NB4 (cell line): ENCODE measurements at places on chromosomes 1 and 21.

- no peak for DNase-seq
Observed at GRCh38 chr1:56590520-56591011, 11.2 kb upstream of the PLPP3 start.

- DNase-seq: no peak
Observed at GRCh38 chr1:203528063-203528462, 34.1 kb downstream of the OPTC start.

DNA sequence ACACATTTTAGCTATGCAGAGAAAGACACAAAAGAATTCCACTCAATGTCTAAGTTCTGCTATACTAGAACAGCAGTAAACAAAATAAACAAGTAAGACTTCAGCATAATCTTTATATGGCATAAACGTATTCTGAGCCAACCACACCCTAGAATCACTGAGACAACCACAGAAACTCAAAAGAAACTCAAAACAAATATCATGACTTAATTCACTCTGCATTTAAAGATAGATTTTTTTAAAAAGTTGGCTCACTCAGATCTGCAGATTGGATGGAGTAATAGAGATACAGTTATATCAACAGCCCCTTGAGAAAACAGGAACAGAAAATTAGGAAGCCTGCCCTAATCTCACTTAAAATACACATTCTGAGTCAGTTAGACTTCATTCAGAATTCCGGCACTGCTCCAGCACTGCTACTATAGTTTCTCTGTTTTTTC lies 95.0 kb downstream of the COL24A1 start:
- no peak for DNase-seq

GRCh38 chr1:17265162-17265561 lies 16.3 kb downstream of the PADI3 start:
- DNase-seq: no peak

DNA sequence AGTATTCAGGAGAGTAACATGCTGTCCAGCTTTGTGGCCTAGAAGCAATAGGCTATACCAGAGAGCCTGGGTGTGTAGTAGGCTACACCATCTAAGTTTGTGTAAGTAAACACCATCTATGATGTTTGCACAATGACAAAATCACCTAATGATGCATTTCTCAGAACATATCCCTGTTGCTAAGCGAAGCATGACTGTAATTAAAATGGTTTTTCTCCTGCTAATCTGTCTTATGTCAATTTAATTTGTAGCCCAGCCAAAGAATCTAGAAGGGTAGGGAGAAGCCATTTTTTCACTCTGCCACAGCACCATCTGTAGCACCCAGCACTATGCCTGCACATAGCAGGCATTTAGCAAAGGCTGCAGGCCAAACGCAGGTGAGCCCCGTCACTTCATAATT lies 2.0 kb upstream of the TTC24 start:
- no peak for DNase-seq

DNA sequence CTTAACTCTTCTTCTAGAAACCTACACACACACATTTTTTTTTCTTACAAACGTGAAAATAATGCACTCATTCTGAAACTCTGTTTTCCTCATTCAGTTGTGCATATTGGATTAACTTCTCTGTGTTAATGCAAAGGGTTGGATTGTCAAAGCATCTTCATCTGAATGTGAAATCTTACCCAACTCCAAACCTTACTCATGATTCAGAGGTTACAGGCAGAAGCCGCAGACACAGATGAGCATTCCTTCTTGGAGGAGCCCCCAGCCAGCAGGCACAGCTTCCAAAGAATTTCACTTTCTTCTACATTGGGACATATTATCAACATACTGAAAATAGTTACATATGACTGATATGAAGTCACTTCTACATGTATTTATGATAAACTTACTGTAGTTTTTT lies 15.7 kb downstream of the PATJ start:
- DNase-seq: no peak

DNA sequence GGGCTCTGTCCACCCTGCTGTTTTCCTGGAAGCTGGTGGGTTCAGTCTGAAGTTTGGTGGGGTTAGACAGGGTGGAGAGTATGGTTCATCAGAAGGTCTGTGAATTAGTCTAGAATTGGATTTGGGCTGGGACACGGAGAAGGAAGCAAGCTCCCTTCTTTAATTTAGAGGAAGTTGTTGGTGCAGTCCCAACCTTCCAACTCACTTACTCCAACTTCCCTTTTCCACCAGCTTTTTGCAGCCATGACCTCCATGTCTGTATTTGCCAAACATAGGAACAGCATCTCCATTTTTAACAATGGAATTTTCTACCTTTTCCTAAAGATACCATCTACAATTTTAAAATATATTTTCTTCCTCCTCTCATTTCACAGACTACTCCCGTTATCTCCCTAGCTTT lies 28.5 kb upstream of the PRELP start:
- peak; percentile 25 for DNase-seq

DNA sequence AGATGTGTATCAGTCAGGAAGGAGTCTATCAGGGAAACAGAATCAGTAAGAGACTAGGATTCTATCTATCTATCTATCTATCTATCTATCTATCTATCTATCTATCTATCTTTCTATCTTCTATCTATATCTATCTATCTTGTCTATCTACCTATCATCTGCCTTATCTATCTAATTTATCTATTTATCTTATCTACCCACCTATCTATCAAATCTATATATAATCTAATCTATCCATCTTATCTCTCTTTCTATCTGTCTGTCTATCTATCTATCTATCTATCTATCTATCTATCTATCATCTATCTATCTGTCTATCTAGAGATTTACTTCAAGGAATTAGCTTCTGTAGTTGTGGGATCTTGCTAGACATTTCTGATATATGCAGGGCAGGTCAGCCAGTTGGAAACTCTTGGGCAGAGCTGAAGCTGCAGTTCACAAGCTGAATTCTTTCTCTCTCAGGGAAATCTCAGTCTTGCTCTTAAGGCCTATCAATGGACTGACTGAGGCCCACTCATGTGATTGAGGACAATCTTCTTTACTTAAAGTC lies 140.2 kb upstream of the JUN start:
- no peak for DNase-seq

GRCh38 chr21:27047658-27048314 lies 80.9 kb upstream of the ADAMTS5 start:
- DNase-seq: no peak

DNA sequence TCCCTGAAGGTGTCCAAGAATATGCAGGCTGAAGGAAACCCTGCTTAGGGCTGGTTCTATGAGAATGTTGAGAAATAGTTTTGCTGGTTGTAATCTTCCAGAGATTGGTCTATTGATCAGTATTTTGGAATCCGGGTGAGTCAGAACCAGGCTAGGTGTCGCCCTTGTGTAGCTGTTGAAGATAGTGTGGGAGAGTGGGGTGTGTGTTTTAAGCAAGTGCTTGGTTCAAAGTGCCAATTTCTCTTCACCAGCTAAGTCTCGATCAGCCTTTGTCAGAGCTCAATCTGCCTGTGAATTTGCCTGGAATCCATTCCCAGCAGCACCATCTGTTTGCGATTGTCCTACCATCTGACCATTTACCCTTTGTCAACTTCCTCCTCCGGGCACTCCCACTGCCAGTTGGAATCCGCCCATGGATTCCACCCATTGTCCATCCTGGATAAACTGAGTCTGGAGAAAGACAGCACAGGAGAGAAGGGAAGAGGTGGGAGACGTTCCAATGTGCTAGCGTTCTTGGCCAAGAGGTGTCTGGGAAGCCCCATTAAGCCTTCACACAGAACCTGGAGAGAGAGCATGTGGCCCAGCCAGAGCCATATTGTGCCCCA lies 59.4 kb upstream of the CYP2J2 start:
- DNase-seq: no peak

- DNase-seq: no peak
Observed at GRCh38 chr1:90513956-90514355, 203.1 kb downstream of the BARHL2 start.

GRCh38 chr1:211900441-211900840 lies 69.9 kb upstream of the LPGAT1 start:
- DNase-seq: no peak

DNA sequence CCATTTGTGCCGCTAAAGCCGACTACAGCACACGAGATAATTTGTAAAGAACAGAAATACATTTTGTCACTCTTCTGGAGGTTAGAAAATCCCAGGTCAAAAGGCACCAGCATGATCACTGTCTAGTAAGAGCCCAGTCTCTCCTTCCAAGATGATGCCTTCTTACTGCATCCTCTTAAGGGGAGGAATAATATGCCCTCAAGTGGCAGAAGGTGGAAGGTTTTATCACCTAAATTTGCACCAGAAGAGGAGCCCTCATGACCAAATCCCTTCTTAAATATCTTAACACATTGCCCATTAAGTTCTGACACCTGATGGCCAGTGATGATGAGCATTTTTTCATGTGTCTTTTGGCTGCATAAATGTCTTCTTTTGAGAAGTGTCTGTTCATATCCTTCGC lies 326.7 kb upstream of the RGS18 start:
- DNase-seq: peak; percentile 36

DNA sequence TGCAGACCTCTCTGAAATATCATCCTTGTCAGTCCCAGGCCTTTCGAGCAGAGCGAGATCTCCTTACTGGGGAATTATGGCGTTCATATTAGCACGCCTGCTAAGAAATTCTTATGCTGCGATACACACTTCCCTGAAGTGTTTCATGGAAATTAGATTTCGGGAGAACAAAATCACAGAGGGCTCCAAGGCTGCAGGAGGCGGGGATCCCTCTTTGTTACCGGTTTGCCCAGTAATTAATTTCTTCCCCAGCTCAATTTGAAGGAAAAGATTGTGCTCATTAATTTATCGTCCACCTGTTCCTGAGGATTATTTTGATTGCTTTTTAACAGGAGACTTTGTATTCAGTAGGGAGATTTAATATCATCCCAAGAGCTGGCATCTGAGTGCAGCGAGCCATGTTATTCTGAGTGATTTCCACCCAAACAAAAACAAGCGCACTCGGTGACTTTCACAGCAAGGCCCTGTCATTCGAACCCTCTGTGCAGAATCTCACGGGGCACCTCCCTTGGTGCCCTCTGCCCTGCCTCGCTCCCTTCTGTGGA lies 202.3 kb upstream of the GALNT2 start:
- DNase-seq: no peak

DNA sequence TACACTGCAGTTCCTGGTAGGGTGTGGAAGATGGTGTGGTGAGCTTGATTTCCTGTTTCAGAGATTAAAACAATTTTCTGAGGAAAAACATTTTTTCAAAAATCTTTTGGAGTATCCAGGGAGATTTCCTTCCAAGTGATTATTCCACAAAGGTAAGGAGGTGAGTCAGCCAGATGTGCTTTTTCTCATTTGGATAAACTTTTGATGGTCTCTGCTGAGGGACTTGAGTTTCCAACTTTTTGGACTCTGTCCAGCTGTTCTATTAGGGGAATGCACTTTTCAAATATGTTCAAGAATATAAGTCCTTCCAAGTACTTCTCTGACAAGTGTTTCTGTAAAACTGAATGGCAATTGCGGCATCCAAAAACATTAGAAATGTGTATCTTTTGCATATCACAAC lies 628.8 kb upstream of the ADAMTS5 start:
- DNase-seq: no peak

GRCh38 chr1:220803401-220804201 lies 16.9 kb downstream of the MTARC1 start:
- peak; percentile 55 for DNase-seq

DNA sequence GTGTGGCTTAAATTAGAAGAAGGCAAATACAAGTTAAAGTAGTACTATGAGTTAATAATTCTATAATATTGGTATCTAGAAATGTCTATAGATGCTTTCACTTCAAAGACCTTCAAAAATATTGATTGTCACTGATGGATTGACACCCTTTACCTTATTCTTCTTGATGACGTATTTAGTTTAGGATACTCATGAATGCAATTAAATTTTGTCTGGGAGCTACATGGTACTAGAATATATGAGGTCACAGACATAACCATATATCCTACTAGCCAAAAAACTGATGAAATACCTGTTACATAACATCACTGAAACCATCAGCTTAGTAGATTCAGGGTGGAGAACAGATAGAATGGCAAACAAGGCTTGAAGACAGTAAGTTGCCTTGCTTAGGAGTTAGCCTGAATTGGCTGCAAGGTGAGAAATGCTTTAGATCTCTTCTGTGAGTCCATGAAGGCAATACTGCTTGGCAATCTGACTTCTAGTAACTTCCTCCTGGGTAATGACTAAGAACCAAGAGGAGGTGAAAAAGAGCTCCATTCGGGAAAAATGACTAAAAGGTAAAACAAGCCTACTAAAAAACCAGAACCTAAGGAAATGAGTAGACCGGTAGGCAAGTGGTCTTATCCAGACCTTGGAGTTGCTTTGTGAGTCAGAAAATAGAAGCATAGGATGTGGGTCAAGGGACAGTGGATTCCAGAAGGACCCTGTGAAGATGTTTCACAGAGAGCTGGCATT lies 16.9 kb upstream of the ARHGAP29 start:
- no peak for DNase-seq

DNA sequence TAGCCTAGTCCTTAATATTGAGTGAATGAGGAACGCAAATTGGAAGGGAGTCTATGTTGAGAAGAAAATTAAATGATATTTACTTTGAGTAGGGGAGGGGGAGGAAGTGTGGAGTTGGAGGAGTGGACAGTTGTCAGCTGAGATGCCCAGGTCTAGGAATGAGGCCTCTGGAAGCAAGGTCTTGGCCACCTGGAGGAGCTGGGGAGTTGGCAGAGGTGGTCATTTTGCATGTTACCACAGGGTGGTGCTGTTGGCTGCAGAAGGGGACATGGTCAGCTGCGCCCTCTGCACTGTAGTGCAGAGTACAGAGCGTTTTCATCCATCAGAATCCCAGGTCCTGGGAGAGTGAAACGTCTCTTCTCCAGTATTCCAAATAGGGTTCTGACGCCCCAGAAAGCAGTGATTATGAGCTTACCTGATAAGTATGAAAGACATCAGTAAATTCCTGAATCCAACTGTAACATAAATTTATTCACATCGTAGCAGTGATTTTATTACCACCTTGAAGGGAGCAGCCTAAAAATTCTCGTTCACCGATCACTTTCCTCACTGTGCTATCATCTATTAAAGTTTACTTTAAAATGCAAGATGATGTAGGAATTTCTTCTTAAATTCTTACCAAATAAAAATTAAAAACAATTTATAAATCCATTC lies 13.8 kb downstream of the PARK7 start:
- peak; percentile 71 for DNase-seq

GRCh38 chr1:182485861-182486260 lies 35.9 kb downstream of the RGSL1 start:
- peak; percentile 38 for DNase-seq

DNA sequence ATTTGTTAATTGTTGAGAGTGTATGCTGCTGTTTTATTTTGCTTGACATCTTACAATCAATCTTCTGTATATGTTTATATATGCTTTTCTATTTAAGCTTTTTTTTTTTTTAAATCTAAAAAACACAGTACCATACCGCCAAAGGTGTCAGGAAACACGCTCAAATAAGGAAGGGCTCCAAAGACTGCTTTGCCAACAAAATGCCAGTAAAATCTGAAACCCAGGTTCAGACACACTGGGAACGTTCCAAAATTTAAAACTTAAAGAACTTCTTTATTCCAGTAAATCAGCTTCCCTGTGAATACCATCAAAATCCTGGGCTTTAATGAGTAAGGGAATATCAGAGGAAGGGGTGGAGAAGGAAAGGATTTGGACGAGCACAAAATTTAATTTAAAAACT lies 87.3 kb downstream of the SIM2 start:
- no peak for DNase-seq

- DNase-seq: no peak
Observed at GRCh38 chr1:93443454-93443853, 4.5 kb upstream of the FNBP1L start.
